ENCODE measurements at places on chromosomes 7 and 10.
A peak's percentile ranks its signal among the peaks of the same experiment; 100 is the strongest.

DNA sequence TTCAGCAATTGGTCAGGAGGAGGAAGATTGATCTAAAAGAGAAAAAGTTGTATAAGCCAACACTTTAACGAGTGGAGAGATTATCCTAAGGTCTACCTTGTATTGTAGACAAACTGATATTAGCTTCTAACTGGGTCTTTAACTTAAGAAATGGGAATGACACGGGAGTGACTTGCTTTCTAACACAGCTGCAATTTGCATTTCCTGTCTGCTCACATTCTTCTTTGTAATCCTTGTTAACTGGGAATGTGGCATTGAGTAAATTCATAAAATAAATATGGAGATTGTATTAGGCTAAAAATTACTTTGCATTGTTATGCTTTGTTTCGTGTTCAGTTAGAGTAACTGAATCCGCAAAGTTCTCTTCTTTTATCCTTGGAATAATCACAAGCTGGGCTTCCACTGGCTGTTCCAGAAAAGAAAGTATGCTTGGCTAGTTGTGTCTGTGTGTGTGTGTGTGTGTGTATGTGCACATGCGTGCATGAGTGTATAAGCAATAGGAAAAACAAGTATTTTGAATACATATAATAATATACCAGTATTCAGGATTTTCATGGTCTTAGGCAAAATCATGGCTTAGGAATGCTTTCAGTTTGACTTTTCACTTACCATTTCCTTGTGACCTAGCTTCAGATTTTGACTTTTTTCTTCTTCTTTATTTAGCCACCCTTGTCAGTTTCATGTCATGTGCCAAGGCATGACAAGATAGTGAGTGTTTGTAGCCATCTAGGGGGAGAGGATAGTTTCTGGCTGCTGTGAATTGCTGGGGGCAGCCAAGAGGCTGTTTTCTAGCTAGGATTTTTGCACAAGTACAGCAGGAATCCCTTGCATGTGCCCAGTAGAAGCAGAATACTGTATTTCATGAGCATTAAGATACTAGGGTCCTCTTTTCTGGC lies 54.5 kb upstream of the FZD8 start:
- no peak for DNase-seq

- no peak for DNase-seq
Observed at GRCh38 chr7:129789652-129790051, 163.1 kb downstream of the UBE2H start.

DNA sequence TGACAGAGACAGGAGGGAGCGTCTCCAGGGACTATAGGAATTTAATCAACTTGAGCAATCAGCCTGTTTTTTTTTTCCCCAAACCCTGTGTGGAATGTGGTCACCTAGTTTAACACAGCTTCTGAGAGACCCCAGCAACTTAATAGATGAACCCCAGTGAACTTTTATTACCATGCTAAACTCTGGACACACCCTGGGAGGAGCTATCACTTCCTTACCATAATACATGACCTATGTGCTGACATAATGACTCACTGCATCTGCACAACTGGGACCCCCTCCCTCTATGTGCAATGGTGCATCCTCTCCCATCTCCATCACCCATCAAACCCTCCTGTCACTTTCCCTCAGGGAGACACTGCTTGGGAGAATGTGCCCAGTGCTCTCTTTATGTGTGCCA lies 83.7 kb downstream of the EPC1 start:
- no peak for DNase-seq

- no peak for DNase-seq
Observed at GRCh38 chr10:104449391-104449790, 95.8 kb downstream of the CFAP58 start.

GRCh38 chr10:1280466-1281404 lies 224.6 kb downstream of the WDR37 start:
- DNase-seq = no peak

DNA sequence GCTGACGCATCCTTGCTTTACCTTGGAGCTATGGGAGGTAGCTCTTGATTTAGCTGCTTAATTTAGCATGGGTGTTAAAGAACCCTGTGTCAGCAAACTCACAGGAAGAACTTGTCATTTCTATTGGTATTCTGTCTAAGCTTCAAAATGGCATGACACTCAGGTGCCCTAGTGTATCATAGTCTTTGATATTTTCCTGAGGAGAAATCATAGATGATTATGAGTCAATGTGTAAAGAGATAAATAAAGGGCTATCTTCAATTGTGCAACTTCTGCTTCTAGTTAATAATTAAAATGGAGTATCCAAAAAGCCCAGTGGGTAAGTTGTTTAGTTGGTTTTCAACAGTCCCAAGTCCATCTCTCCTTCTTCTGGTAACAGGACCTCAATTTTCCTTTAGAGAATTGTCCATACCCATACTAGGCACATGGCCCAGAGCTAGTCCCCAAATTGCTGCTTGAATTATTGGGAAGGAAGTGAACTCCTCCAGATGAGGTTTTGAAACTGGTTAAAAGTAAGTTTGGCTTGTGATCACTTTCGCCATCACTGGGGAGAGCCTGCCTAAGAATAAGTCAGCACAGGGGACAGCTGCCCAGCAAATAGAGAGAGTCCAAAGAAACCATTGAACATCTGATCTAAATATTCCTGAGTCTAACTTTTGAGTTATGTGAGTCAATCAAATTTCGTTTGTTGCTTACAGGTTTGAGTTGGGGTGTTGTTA lies 169.0 kb upstream of the PHYHIPL start:
- DNase-seq = peak; percentile 54

GRCh38 chr7:151083071-151083823 lies at the start of gene TMUB1:
TMUB1 (minus strand) TSS chr7:151083493; CDS start chr7:151082563, 930 bp downstream.
- peak; percentile 87 for DNase-seq

- DNase-seq = no peak
Observed at GRCh38 chr7:74153736-74154135, 20.4 kb upstream of the EIF4H start.

DNA sequence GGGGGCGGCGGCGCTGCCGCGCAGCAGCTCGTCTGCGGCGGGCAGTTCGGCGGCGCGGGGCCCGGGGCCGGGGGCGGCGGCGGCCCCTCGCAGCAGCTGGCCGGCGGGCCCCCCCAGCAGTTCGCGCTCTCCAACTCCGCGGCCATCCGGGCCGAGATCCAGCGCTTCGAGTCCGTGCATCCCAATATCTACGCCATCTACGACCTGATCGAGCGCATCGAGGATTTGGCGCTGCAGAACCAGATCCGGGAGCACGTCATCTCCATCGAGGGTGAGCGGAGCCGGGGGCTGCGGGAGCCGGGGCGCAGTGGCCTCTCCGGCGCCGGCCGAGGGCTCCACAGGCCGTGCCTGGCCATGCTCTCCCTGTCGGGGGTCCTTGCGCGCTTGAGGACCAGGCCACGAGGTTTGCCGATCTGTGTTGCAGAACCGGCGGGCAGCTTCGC lies 548 bp downstream of the AGAP3 start:
- DNase-seq = peak; percentile 56

GRCh38 chr10:117796130-117796745 lies 250.5 kb downstream of the RAB11FIP2 start:
- DNase-seq = no peak

DNA sequence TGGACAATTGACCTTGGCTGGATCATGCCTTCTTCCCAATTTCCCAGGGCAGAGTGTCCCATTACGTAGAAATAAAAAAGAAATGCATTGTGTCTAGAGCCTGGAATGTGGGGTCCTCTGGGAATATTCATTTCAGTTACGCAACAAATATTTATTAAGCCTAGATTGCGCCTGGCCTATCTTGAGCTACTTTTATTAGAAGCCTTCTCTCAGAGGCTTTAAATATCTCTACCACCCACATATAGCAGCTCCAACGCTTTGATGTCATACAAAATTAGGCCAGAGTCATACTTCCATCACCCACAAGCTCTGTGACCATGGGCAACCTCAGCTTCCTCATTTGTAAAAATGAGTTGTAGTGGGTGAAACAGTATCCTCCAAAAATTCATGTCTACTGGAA lies 24.9 kb upstream of the CARD11 start:
- peak; percentile 20 for DNase-seq

DNA sequence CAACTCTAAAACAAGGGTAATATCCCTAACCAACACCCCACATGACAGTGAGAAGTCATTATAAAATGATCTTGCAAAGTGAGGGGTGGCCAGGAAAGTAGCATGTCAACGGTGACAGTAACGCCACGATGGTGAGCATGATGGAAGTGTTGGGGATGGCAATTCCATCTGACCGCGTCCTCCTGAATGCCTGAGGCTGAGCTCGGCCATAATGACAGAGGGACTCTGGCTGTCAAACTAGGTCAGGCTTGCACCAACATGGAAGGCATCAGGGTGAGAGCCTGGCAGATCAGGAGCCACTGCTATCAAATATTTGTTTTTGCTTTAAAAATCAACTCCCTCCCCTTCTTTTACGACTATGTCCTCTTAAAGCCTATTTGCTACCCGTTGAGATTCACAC lies 55.7 kb upstream of the EFCAB10 start:
- no peak for DNase-seq

- no peak for DNase-seq
Observed at GRCh38 chr7:100191775-100192174, 14.1 kb downstream of the STAG3 start.

- no peak for DNase-seq
Observed at GRCh38 chr10:110786172-110786571, 85.6 kb upstream of the PDCD4 start.

GRCh38 chr7:12074889-12075288 lies 136.2 kb upstream of the TMEM106B start:
- no peak for DNase-seq

GRCh38 chr7:34696415-34696814 lies 38.4 kb downstream of the NPSR1 start:
- no peak for DNase-seq

- DNase-seq = no peak
Observed at GRCh38 chr10:80414142-80414895, 6.0 kb downstream of the PRXL2A start.

DNA sequence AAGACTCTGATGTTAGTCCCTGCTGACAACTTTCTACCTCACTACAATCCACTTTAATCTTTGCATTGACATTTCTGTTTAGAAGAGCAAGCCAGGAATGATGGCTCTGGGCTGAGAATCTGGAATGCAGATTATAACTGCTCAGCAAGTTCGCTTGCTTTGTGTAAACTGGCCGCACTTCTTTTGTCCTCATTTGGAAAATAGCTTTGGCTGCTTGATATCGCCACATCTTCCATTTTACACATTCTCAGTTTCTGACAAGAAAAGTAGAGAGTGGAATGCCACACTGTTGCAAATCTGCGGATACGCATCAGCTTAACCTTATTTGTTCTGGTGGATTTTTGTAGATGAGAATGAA lies 429.8 kb downstream of the KCNMA1 start:
- DNase-seq = no peak

GRCh38 chr7:11195502-11195901 lies 221.8 kb downstream of the PHF14 start:
- no peak for DNase-seq

GRCh38 chr10:128879441-128880140 lies 587.5 kb upstream of the MGMT start:
- no peak for DNase-seq

GRCh38 chr10:11331726-11332125 lies 279.7 kb downstream of the USP6NL start:
- no peak for DNase-seq

DNA sequence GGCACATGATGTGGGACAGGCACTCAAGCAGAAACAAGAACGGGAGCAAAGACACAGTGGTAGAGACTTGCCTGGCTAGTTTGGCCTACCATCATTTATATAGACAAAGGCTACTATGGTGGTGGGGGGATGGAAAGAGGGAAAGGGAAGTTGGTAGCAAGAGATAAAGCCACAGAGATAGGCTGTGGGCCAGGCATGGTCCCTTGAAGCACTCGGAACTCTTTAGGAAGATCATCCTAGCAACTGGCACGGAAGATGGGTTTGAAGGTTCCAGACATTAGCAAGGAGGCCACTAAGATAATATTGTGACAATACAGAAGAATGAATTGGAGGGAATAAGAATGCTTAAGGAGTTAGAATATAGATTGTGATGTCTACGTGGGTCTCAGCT lies 319.6 kb downstream of the ELMO1 start:
- DNase-seq = no peak

DNA sequence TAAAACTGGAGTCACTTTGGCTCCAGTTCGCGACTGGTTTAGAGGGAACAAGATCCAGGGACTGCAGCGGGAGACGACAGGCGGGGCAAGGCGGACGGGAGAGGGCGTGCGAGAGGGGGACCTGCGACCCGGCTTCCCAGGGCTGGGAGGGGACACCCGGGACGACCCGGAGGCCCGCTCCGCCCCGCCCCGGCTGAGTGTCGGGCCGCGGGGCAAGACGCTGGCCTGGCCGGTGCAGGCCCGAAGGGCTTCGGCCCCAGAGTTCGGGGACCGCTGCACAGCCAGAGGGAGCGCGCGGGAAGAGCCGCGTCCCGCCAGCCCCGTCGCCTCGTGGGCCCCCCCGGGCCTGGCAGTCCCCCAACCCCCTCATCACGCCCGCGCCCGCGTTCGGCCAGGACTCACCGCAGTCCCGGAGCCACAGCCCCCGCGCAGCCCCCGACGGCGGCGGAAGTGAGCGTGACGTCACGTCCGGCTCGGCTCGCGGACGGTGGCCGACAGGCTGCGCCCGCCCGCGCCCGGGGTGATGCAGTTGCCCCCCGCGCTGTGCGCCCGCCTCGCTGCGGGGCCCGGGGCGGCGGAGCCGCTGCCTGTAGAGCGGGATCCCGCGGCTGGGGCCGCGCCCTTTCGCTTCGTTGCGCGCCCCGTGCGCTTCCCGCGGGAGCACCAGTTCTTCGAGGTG lies at the start of the genes TUBGCP2 and ZNF511:
TUBGCP2 (minus strand) TSS at position 452 of the 679 bp plus-strand sequence. CDS start 5,931 bp downstream, outside the sequence.
ZNF511 (plus strand) TSS at position 494 of the 679 bp plus-strand sequence; CDS start at position 524, 30 bp downstream.
- peak; percentile 68 for DNase-seq

GRCh38 chr7:17774248-17774647 lies 166.0 kb downstream of the SNX13 start:
- DNase-seq = no peak

DNA sequence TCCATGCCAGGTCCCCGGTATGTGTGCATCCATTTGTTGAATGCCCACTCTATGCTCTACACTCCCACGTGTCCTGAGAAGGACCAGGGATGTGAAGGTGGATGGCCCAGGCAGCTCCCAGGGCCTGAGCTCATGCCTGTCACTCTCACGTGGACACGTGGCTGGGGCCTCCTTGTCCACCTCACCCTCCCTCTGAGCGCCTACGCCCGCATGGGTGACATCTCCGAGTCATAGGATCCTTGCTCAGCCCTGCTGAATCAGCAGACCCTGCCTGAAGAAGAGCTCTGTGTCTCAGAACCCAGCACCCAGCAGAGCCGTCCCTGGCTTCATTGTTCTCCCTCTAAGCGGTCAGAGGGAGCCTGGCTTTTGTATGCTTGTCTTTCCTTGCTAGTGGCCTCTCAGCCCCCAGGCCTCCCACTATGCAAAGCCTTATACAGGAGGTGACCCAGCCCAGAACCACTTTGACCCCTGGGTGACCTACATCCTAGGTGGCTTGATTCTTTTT lies 107.9 kb upstream of the PPIF start:
- DNase-seq = peak; percentile 59

- DNase-seq = no peak
Observed at GRCh38 chr10:111034598-111035310, 42.1 kb upstream of the ADRA2A start.

- DNase-seq = no peak
Observed at GRCh38 chr10:27759483-27760272, 14.1 kb upstream of the MKX start.
